ENCODE measurements at places on chromosomes 2 and 18.

DNA sequence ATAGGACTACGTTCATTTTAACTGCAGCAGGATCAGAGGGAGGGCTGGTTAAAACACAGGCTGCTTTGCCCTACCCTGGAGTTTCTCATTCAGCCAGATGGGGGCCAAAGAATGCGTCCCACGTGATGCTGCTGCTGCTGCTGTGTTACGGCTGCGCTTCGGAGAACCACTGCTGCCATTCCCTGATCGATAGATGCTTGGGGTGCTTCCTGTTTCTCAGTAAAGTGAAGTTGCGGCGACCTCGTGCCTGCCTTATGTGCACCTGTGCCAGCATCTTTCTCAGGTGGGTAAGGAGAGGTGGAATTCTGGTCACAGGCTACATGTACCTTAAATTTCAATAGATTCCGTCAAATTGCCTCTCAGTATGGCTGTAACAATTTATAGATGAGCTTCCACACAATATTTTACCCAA is 24.7 kb upstream of the TOGARAM2 start:
- DNase-seq, result peak; percentile 7

- no peak for DNase-seq
These were observed at the start of gene NXPH2 for GRCh38 chr2:138779781-138780445. TSS of gene NXPH2 (minus strand) at chr2:138780390. CDS start at chr2:138780241, 149 bp downstream.

DNA sequence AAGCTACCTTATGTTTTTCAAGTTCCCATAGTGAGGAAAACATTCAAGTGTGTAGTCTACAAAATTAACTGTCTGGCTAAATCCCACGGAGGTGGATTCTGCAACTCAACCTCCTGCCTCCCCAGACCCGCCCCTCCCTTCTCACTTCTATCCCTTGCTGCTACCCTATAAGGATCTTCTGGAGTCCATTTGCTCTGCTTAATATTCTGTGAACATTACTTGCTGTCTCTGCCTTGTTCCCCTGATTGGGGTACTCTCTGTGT is 163.2 kb downstream of the KCNE4 start:
- no peak for DNase-seq

DNA sequence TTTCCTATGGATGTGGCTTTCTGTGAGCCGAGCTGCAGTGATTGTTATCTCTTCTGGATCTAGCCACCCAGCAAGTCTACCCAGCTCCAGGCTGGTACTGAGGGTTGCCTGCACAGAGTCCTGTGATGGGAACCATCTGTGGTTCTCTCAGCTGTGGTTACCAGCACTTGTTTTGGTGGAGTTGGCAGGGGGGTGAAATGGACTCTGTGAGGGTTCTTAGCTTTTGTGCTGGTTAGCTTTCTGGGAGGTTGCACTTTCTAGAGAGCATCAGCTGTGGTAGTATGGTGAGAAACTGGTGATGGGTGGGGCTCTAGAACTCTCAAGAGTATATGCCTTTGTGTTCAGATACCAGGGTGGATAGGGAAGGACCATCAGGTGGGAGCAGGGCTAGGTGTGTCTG is 45.4 kb upstream of the MYL1 start:
- no peak for DNase-seq
